Activated CD4-positive, alpha-beta T cell treated with anti-CD3 and anti-CD28 coated beads, Interleukin-10, Interleukin-2, amounts not matched to agents 100 ng/mL and 50 ng/mL, durations not matched to agents 16 hours and 8 hours (primary cell): ENCODE measurements at places on chromosomes 4 and X.

DNA sequence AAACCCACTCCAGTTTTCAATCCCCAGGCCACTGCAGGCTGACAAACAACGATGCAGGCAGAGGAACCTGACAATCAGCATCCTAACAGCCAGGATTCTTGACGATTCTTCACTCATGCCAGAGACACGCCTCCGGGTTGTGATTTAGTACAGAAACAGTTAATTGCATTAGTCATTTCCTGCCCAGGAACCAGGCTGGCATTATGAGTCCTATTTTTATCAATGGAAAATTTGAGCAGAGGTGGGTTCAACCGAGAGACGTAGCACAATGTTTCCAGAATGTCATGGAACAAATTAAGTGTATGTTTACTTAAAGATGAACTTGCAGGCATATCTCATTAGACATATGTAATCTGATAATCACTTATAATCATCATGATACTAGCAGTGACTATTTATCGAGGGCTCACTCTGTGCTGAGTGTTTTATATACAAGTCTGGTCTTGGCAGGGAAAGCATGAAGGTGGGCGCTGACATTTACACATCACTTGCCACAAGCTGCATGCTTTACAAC lies 159.7 kb downstream of the NSUN7 start:
- peak; percentile 77 for DNase-seq

DNA sequence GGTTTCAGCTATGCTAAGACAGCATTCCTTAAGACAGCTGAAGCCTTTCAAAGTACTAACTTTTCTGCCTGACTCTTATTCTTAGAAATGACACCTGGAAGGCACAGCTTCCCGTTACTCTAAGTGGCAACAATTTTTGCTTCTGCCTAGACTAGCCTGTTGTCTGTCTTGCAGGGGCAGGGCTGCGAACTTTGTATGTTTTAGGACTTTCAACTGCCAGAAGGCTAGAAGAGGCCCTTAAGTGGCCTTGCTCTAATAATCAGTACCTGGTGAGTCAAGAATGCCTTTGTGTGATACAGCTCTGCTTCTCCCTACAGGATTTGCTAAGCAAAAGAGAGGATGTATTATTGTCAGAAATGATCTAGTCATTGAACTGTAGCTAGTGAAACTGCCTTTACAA lies 30.0 kb upstream of the TFDP3 start:
- DNase-seq, result no peak

GRCh38 chr4:16140879-16141249 lies 57.0 kb upstream of the PROM1 start:
- DNase-seq, result no peak

- no peak for DNase-seq
Observed at GRCh38 chr4:148110169-148110568, 332.0 kb downstream of the NR3C2 start.

DNA sequence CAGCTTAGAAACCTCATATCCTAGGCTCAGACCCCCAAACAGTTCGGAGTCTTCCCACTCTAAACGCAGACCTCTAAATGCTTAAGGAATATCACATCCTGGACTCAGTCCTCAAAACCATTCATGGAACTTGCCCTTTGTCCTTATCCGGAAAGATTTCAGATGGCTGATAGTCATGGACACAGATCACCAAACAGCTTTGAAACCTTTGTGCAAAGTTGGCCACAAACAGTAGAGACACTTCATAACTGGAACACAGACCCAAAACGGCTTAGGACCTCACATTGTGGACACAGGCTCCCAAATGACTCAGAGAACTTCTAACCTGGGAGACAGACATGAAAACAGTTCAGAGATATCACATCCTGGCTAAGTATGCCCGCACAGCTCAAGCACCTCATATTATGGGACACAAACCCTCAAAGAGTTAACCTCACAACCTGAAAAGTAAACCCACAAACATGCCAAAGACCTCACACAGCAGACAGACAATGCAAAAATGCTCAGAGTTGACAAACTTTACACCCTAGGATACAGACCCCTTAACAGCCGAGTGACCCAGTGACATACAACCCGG lies 15.5 kb downstream of the SUV39H1 start:
- DNase-seq, result no peak

- no peak for DNase-seq
Observed at GRCh38 chr4:29710519-29710918, 1009.6 kb upstream of the PCDH7 start.

DNA sequence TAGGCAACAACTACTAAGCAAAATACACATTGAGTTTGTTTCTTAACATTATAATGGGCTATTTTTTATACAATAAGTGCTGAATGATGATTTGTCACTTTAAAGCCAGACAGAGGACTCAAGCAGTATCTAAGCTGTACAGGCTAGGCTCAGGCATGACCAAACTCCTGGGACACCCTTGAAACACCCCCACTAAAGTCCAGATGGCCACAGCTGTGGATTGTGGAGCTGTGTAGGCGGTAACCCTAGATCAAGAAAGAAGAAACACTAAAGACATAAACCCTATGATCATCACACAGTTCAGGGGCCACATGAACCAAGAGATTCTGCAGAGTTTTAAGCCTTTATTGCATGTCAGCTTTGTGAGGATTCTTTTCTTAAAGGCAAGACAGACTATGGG lies 25.1 kb downstream of the TAB3 start:
- no peak for DNase-seq

GRCh38 chr4:181308476-181309312 lies 934.5 kb upstream of the TENM3 start:
- no peak for DNase-seq

- peak; percentile 45 for DNase-seq
Observed at GRCh38 chr4:48093991-48094416, 40.0 kb downstream of the TXK start.

DNA sequence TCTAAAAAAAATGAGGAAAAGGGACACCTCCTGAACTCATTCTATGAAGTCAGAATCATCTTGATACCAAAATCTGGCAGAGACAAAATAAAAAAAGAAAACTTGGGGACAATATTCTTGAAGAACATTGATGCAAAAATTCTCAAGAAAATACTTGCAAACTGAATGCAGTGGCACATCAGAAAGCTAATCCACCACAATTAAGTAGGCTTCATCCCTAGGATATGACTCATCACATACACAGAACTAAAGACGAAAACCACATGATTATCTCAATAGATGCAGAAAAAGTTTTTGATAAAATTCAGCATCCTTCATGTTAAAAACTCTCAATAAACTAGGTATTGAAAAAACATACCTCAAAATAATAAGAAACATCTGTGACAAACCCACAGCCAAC lies 98.3 kb downstream of the FAM47B start:
- no peak for DNase-seq

- DNase-seq, result no peak
Observed at GRCh38 chr4:174697202-174697601, 131.8 kb downstream of the GLRA3 start.

- peak; percentile 56 for DNase-seq
Observed at GRCh38 chrX:16695079-16695676, 17.3 kb downstream of the CTPS2 start.

- DNase-seq, result no peak
Observed at GRCh38 chrX:103418811-103419340, 42.5 kb downstream of the BEX3 start.

- DNase-seq, result peak; percentile 26
Observed at GRCh38 chrX:83916525-83916924, 55.6 kb downstream of the CYLC1 start.

DNA sequence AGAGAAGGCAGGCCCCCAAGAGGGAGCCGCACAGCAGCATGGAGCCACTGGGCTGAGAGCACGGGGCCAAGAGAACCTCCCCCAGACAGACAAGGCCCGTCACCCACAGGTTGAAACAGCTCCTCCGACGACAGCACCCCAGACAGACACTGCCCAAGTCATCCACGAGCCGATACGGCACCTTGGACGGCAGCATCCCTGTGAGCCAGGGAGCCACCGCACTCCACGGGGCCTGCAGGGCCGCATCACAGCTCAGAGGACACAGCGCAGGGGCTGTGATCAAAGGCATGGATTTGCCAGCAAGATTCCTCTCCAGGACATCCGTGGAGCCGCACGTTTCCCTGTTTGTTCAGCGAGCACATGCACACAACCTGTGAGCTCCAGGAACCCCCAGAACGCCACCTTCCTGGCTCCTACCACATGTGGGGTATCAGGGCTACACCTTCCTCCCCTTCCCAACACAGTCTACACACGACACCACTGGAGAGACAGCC lies 3.9 kb downstream of the CTBP1 start:
- DNase-seq, result no peak

- DNase-seq, result no peak
Observed at GRCh38 chr4:14125375-14126129, 498.0 kb upstream of the BOD1L1 start.

DNA sequence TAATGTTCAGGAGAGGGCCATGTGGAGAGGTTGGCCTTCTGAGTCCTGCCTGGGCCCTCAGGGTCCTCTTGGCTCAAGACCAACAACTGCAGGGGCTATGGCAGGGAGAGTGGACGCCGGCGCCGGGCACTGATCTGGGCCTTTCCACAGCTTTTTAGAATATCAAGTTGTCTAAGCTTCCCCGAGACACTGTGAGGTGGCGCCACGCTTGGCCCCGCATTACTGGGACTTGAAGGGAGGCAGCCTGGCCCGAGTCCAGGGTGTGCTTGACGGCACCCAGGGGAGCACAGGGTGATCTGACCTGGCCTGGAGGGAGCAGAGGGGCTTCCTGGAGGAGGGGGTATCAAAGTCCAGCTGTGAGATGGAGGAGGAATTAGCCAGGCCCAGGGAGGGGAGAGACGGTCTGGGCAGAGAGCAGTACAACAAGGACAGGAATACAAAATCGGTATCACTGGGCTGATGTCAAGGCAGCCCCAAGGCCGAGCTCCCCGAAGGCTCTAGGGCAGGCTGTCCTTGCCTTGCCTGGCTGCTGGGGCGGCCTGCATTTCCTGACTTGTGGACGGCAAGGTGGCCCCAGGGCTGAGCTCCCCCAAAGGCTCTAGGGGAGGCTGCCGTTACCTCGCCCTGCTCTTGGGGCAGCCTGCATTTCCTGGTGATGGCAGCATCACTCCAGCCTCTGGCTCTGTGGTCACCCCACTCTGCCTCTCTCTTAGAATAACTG lies 28.1 kb downstream of the ABLIM2 start:
- DNase-seq, result no peak

GRCh38 chr4:20305976-20306375 lies 54.3 kb downstream of the SLIT2 start:
- DNase-seq, result no peak
